Effector CD4-positive, alpha-beta T cell (primary cell): ENCODE measurements at places on chromosomes 5 and 9.
A peak's percentile ranks its signal among the peaks of the same experiment; 100 is the strongest.

DNA sequence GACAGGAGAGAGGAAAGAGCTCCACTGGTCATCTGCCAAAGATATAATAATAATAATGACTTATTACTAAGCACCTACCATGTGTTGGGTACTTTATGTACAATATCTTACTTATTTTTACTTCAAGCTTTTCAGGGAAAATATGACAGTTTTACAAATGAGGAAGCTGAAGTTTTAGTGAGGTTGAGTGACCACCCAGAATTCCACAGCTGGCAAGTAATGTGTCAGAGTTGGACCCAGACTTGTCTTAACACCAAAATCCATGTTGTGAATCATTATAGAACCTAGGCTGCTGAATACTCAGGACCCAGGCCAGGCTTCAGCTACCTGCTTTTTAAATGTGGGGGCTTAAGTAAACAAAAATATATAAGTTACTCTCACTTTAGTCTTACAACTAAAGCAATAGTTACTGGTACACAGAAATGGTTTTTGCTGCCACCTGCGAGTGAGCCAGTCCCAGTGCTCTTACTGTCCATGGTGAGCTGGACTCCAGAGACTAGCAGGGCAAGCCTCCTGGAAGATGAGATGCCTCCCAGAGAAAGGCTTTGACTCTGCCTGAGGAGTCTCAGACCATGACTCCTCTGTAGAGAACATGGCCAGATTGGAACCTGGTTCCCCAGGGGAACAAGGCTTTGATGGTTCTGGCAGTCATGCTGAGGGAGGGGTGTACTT, 29.9 kb downstream of the RUSC2 start:
- no peak for DNase-seq

- no peak for DNase-seq
These were observed 220.2 kb upstream of the CLINT1 start for GRCh38 chr5:158079097-158079496.

GRCh38 chr9:72156586-72156985, 7.3 kb downstream of the GDA start:
- DNase-seq: no peak

- DNase-seq: no peak
These were observed 180.6 kb downstream of the COMMD10 start for GRCh38 chr5:116265471-116265870.

DNA sequence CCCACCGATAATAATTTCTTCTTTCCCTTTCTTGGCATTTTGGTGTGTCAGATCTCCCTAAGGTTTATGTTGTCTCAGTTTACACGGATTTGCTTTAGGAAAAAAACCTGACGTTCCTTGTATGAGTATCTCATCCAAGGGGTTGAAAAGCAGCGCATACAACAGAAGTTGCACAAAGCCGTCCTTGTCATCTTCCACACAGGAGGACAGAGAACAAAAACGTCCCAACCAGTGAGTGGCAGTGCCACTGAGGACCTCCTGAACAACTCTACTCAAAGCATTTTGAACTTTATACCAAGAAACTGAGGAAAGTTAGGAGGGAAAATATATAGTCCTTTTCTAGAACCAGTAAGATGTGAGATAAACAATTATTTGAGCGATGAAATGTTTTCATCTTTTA, 547.0 kb downstream of the PDE4D start:
- no peak for DNase-seq

- DNase-seq: no peak
These were observed 31.4 kb upstream of the ERAP1 start for GRCh38 chr5:96839071-96839592.

DNA sequence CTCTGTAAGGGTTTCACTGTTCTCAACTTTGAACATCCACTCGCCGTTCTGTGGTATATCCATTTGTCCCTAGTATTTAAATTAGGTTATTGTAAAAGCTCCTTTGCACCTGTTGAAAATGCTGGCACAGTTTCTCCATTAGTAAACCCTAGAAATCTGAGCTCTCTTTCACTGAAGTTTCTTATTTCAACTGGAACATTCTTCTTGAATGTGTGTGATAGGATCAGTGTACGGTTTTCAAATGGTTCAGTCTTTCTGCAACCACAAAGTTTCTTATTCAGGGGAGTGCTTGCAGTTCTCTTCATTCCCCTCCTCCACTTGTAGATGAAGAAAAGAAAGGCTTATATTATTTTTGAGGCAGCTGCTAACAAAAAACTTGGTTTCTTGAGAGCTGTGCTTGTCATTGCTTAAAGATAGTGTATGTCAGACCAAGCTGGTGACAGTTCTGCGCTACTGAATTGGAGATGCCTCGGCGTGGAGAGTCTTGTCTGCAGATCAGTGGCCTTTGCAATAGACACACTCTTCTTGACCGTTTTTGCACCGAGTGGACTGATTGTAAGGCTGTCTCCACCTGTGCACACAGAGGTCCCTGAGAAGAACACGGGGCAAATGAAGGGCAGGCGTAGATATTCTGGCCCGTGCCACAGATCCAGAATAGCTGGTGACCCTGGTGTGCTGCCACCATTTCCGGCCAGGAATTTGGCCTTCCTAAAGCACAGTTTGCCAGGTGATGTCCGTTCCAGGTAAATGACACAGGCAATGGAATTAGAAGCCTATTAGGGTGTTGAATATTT, 102.2 kb downstream of the TRIO start:
- DNase-seq: no peak

DNA sequence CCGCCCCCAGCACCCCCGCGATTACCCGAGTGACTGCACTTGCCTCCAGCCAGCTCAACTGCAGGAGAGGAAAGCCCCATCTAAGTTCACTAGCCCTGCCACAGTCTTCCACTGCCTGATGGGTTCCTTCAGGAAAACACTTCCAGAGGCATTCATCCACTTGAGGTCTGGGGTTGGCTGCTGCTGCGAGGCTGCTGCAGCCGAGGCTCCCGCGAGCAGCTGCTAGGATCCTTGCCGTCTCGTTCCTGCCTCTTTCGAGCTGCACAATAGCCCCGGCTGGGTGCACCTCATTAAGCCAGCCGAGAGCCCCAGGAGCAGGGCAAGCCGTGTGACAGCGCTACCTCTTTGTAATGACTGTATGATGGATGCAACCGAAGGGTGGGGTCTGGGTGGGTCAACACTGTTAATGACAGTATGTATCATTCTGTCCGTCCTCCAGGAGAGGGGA, 24.2 kb upstream of the ELAVL2 start:
- no peak for DNase-seq

DNA sequence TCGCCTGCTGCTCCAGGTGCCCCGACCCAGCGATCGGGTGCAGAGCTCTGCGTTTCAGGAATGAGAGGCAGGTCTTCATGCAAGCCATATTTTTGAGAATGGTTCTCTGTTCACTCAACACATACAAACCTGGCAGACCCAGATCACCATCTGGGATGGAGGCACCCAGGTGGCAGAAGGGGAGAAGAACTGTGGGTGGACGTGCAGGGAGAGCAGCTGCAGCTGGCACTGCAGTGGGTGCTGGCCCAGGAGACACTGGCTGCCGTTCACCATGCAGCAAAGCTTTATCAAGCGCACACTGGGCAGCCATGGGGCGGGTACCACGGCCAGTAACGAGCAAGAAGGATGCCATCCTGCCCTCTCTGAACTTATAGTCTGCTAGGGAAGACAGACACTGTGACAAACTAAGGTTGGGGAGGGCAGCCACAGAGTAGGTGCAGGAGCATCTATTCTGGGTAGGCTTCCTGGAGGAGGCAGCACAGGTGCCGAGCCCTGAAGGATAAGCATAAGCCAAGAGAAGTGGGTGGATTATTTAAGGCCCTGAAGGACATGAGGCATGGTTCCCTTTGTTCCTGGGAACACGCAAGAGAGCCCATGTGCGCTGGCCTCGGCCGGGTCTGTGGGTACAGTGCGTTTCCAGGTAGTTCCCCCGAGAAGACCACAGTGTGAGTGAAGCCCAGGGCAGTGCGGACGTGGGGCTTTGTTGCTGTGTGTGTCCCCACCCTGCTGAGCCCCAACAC, 46.2 kb upstream of the FCN2 start:
- DNase-seq: no peak

DNA sequence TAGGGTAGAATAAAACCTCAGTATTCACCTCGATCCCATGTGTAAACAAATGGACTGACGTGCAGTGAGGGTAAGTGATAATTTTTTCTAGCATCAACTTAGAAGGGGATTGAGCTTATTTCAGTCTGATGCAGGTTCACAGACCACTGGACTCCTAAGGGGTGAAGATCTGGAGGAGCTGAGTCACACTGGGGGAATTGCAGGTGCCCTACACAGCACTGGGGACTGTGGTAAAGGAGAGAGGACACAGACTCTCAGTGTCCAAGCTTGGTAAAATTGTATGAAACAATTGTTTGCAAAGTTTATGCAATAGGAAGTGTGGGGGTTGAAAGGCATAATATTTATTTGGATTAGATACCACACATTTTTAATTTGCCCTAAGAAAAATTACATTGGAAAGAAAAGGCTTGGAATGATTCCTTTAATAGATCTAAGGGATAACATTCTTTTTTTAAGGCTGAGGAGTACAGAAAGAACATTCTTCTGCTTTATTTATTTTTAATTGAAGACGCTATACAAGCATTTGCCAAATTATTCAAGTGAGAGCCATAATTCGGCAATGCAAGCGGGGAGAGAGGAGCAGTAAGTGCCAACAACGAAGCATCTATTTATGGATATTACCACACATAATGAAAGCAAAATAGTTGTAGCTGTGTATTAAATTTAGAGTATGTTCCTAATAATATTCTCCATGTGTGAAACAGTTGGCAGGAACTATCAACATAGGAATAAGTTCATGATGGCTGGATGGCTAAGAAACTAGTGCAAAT, 766.9 kb upstream of the ADAMTS16 start:
- no peak for DNase-seq

GRCh38 chr5:10233505-10233904, 16.2 kb downstream of the ATPSCKMT start:
- no peak for DNase-seq

DNA sequence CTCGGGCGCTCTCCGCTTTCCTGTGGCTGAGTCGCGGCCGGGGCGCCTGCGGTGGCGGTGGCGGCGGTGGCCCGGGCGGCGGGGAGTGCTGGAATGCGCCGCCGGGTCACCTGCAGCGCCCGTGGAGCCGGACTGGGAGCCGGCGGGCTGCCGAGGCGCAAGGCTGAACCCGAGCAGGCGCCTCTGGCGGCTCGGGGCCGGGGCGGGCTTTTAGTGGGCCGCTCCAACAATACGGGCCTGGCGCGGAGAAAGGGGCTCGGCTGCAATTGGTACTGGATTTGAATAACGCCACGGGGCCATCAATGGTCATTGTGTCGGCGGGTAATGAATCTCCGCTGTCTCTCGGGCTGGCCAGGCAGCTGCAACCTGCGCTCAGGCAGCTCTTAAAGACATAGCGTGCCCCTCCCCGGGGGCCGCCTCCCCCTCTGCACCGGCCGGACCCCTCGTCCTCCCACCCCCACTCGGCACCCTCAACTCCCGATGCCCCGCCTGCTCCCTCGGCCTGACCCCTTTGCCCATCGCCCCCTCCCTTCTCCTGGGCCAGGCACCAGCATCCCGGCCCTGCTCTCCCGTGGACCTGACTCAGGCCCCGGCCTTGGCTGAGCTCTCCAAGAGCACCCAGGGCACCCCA, 22.1 kb downstream of the URM1 start:
- DNase-seq: no peak

- DNase-seq: peak; percentile 17
These were observed at the start of gene ARSB for GRCh38 chr5:78985116-78985724. Gene ARSB (minus strand): TSS chr5:78985310. CDS start chr5:78985248, 62 bp downstream.

DNA sequence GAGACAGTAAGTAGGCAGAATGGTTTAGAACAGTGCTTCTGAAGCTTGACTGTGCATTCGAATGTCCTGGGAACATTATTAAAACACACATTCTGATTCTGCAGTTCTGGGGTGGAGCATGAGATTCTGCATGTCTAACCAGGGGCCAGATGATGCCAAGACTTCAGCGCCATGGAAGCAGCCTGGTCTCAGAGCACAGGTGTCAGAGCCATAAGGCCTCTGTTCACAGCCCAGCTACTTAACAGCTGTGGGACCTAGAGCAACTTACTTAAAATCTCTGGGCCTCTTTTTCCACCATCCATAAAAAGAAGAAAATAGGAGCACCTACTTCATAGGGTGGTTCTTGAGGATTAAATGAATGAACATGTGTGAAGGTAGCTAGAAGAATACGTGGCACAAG, 84.0 kb downstream of the GNAQ start:
- no peak for DNase-seq

DNA sequence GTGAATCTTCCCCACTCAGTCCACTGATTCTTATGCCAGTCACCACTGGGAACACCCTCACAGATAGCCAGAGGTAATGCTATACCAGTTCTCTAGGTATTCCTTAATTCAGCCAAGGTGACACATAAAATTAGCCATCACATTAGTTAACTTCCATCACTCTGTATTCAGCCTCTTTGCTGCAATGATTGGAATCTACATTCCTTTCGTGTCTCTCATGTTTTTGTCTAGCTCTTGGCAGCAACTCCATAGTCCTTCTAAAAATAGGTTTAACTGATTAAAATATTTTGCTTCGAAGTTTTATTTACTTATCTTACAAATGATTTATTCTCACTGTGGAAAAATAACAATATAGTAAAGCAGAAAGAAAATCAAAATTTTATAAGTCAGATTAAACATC, 19.6 kb upstream of the RNF20 start:
- no peak for DNase-seq

DNA sequence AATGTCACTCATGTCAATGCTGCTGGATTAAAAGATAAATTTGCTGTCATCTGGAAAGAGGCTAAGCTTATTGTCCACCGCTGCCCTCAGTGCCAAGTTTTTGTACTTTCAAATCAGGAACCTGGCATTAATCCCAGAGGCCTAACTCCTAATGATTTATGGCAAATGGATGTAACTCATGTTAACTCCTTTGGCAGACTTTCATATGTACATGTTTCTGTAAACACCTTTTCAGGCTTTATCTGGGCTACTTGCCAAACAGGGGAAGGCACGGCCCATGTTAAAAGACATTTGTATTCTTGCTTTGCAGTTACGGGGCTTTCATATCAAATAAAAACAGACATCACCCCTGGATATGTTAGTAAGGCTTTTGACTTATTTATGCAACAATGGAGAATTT, 608.0 kb upstream of the ACO1 start:
- no peak for DNase-seq

- no peak for DNase-seq
These were observed 327.9 kb downstream of the NTRK2 start for GRCh38 chr9:84997472-84997871.

- DNase-seq: no peak
These were observed 2.7 kb downstream of the PCDHGC3 start for GRCh38 chr5:141478321-141478945.

- no peak for DNase-seq
These were observed 26.6 kb downstream of the SGTB start for GRCh38 chr5:65695162-65695755.

- DNase-seq: no peak
These were observed 112.6 kb upstream of the CACNA1B start for GRCh38 chr9:137764981-137765380.

GRCh38 chr5:131481569-131481968, 153.5 kb downstream of the RAPGEF6 start:
- no peak for DNase-seq
